Camera-type eye (tissue), 1 donor: ENCODE measurements at places on chromosomes 12 and 14. TPM values are rescaled to one million over a fixed set of nuclear protein-coding genes. Genes with fewer than 3 reads are reported as not detected.

The RASSF9 gene
- total RNA-seq: 5.9 TPM

The BIN2 gene
- total RNA-seq: 4.2 TPM

The B3GNT4 gene
- 0.88 TPM for total RNA-seq

The NTF3 gene
- total RNA-seq: 3.3 TPM

The TAS2R8 gene
- total RNA-seq: not detected

The ESRRB gene
- 4.3 TPM for total RNA-seq

The RFX4 gene
- total RNA-seq: 0.11 TPM

The WSCD2 gene
- 7.5 TPM for total RNA-seq

The SPTB gene
- total RNA-seq: 25.2 TPM

The GNPTAB gene
- 40.1 TPM for total RNA-seq

The SERPINA3 gene
- total RNA-seq: 0.99 TPM

The VRTN gene
- total RNA-seq: not detected

The CCDC60 gene
- 32.3 TPM for total RNA-seq

The GALNT8 gene
- 10.1 TPM for total RNA-seq

The MVK gene
- total RNA-seq: 17.5 TPM

The P3H3 gene
- total RNA-seq: 97.3 TPM

The DTD2 gene
- total RNA-seq: 46.0 TPM

The GDF3 gene
- total RNA-seq: not detected

The PRB2 gene
- not detected for total RNA-seq

The ADAM21 gene
- not detected for total RNA-seq

The PRH2 gene
- total RNA-seq: not detected

The PUS1 gene
- 9.0 TPM for total RNA-seq

The RIN3 gene
- 7.2 TPM for total RNA-seq

The ITGB7 gene
- 2.9 TPM for total RNA-seq

The OTOGL gene
- total RNA-seq: 0.60 TPM

The XPOT gene
- total RNA-seq: 75.8 TPM

The KIF5A gene
- total RNA-seq: 30.1 TPM
